Stimulated activated CD4-positive, alpha-beta T cell treated with anti-CD3 and anti-CD28 coated beads, Interleukin-2, amount 100 ng/mL, for 4 hours (primary cell): ENCODE measurements at places on chromosomes 16 and 17.

GRCh38 chr17:21173543-21173942, 40.4 kb downstream of the TMEM11 start:
- no peak for DNase-seq

GRCh38 chr17:71976011-71976649, 144.7 kb upstream of the SOX9 start:
- DNase-seq, result no peak

GRCh38 chr16:48536614-48537200, 73.3 kb downstream of the N4BP1 start:
- DNase-seq, result no peak

DNA sequence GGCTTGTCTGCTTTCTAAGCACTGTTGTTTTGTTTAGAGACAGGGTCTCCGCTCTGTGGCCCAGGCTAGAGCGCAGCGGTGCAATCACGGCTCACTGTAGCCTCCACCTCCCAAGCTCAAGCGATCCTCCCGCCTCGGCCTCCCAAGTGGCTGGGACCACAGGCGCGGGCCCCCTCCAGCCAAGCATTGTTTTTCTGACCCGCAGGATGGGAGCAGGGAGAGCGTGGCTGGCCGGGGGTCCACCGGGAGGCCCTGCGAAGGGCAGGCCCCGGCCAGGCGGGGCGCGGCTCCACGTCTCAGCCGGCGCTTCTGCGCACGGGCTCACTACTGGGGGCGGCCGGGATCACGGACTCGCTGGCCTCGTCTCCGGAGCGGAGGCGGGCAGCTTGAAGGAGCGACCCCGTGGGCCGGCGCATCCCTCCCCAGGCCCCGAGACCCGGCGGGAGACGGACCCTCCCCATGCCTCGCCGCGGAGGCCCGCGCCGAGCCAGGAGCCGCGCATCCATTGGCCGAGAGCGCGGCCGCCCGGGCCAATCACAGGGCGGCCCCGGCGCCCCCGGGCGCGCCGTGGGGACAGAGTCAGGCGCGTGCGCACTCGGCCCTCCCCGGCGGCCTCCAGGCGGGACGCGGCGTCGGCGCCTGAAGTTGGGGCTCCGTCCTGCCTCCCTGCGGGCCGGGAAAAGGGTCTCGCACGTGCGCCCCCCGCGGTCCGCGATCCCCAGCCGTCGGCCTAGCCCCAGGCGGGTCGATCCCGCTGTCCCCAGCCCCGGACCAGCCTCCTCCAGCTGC, 24.9 kb downstream of the ACTG1 start:
- DNase-seq, result peak; percentile 76

- peak; percentile 11 for DNase-seq
These were observed 62.9 kb downstream of the SMURF2 start for GRCh38 chr17:64599187-64599676.

DNA sequence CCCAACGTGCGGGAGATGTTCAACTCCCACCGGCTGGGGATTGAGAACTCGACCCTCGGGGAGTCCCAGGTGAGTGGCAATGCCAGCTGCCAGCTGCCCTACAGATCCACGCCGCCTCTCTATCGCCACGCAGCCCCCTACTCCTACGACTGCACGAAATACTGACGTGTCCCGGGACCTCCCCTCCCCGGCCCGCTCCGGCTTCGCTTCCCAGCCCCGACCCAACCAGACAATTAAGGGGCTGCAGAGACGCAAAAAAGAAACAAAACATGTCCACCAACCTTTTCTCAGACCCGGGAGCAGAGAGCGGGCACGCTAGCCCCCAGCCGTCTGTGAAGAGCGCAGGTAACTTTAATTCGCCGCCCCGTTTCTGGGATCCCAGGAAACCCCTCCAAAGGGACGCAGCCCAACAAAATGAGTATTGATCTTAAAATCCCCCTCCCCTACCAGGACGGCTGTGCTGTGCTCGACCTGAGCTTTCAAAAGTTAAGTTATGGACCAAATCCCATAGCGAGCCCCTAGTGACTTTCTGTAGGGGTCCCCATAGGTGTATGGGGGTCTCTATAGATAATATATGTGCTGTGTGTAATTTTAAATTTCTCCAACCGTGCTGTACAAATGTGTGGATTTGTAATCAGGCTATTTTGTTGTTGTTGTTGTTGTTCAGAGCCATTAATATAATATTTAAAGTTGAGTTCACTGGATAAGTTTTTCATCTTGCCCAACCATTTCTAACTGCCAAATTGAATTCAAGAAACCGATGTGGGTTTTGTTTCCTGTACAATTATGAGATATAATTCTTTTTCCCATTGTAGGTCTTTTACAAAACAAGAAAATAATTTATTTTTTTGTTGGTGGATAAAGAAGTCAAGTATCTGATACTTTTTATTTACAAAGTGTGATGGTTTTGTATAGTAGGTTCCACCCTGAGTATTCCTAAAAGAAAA, 2.3 kb downstream of the FOXC2 start:
- no peak for DNase-seq
